ENCODE measurements at places on chromosomes 5 and 9.

DNA sequence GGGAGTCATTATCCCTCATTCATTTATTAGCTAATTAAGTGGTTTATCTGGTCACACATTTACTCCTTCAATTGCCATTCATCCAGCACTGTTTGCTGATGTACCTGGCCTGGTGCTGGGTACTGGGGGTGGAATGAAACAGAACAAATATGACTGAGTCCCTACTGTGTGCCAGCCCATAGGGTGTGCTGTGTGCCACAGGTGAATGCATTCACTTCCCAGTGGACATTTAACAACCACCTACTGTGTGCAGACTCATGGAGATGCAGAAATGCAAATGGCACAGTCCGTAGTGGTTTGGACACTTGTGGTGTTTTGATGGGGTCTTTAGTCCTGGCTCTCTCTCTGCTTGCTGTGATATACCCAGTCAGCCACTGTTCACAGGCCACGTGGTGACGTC is 10.5 kb downstream of the NEK6 start:
- no peak for DNase-seq

- DNase-seq = no peak
Observed at GRCh38 chr9:91150998-91151717, 210.6 kb downstream of the AUH start.

- DNase-seq = no peak
Observed at GRCh38 chr9:134730761-134731496, 89.3 kb downstream of the COL5A1 start.

- DNase-seq = no peak
Observed at GRCh38 chr5:25285136-25285535, 640.4 kb upstream of the CDH10 start.

DNA sequence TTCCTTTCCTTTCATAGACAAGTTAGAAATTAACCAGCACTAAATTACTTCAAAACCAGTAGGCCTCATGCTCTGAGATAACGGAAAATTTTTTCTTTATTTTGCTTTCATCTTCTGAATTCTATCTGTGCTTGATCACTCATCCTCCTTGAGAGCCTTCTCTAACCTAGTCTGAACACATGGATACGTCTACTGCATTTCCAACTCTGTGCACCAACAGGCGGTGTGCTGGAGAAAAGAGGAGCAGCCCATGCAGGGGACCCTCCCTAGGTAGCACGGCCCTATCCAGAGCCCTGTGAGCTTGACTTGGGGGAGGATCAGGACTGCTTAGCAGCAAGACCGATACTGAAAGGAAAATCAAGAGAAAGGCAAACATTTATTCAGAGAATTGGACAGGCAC is 149.8 kb downstream of the AUH start:
- no peak for DNase-seq

DNA sequence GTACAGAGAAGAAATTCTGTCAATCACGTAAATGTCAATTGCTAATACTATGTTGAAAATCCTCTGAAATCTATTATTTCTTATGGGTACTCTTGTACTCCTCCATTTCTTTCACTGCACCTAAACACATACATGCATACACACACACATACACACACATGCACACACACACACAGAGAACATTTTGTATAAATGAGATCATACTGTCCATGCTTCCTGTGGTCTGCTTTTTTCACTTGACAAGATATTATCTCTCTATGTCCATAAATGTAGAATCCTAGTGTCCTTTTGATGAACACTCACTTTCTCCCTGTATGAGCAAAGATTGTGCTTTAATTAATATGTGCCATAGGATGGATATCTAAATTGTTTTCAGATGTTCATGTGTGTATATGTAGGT is 32.7 kb upstream of the TLR4 start:
- DNase-seq = no peak

DNA sequence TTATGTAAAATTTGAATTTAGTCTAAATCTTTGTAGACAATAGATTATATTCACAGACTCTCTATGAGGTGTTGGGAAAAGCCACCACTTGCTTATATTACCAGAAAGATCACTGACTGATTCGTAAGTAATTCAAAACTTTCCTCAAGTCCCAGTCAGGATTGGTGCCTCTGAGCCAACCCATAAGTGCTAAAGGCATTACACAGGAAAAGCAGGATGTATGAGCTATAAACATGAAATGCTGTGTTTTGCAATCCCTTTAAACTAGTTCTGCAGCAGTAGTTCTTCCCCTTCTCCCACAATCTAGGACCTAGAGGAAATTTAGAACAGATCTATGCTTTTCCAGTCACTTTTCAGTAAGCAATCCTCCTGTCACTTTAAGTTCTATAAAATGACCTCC is 48.0 kb downstream of the SHLD3 start:
- no peak for DNase-seq

- DNase-seq = no peak
Observed at GRCh38 chr5:69313428-69313827, 19.2 kb downstream of the CCDC125 start.

DNA sequence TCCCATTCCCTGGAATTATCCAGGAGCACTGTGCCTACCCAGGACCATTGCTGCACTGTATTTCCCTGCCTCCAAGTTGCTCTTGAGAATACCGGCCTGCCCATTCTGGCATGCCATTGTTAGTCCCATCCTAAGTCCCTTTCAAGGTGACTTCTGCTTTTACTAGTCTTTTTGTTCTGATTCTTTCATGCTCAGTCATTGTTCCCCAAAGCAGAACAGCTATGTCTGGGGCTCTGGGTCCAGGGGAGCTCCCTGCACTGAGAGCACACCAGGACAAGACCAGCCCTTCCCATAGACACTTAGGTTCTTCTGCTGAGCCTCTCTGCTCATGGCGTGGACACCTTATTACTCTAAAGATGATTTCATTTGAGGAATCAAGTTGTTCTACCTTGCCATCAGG is 388.9 kb upstream of the KLF4 start:
- no peak for DNase-seq

DNA sequence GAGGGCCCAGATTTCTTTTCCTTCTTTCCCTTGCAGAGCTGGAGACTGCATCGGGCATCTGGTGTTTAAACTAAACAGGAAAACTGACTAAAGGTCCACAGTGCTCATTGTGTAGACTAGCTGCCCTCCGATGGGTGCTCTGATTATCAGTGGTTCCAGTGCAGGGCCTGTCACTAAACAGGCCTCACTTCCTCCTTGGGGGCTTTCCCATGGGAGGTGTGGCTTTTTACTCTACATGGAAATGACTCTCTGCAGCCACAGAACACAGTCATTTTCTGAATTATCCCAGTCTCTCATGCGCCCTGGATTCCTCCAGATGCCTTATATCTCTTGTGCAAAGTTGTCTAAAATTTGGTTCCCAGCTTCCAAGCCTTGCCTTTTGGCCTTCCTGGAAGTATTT is 199.2 kb downstream of the TRIO start:
- no peak for DNase-seq

DNA sequence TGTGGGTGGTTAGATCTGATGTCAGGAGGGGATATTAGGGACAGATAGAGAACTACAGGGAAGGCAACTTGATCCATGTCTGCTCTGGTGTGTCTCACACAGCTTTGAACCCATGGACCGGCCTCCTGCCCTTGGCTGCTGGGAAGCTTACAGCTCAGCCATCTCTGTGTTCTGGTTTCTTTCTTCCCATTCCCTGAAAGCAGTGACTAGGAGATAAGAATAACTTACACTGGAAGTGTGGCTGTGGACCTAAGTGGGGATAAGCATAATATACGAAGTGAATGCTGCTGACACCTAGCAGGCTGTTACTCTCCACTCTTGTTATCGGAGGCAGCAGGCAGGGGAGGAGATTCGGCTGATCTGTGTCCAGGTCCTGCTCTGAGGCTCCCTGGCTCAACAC is 282.3 kb upstream of the TUT7 start:
- no peak for DNase-seq

- DNase-seq = no peak
Observed at GRCh38 chr5:139167063-139167462, 31.1 kb downstream of the SIL1 start.

DNA sequence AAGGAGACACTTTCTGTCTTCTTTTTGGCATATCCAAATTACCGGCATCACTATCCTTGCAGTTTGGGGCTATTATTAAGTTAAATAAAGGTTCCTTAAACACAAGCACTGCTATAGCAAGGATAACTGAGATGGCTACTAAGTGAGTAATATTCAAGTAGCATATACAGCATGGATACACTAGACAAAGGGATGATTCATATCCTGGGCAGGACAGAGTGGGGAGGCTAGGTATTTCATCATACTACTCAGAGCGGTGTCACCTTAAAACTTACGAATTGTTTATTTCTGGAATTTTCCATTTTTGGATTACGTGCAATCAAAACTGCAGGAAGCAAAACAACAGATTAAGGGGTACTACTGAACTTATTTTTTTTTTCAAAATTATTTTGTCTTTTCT is 54.1 kb downstream of the FER start:
- DNase-seq = no peak

GRCh38 chr5:109324351-109324750 is 85.4 kb downstream of the PJA2 start:
- no peak for DNase-seq

GRCh38 chr5:145941096-145941447 is 4.7 kb downstream of the SH3RF2 start:
- DNase-seq = no peak

DNA sequence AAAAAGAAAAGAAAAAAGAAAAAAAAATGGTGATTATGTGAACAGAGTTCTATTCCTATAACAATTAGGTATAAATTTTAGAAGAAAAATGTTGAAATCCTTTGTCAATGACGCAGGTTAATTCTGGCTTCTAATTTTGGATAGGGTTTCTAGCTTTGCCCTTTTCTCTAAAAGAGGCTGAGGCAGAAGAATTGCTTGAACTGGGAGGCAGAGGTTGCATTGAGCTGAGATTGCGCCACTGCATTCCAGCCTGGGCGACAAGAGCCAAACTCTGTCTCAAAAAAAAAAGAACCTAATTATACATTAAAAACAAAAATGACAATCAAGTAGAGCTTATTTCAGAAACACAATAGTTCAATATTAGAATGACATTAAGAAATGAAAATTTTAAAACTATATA is 2.9 kb downstream of the STXBP1 start:
- DNase-seq = no peak

DNA sequence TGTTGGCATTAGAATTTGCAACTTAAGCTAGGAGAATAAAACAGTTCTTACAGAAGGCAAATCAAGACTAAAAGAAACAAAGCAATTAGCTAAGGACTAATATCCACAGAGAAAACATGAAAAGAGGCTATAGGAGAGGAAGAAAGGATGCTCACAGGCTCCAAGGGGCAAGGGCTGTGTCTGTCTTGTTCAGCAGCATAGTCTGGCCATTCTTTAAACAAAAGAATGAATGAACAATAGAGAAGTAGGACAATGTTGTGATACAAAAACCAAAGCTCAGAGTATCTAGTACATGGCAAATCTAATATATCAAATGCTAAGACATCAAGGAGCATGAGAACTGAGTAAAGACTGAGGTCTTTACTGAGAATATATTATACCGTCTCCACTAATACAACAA is 39.5 kb downstream of the PLPP1 start:
- DNase-seq = no peak

GRCh38 chr5:33074548-33074947 is 363.4 kb downstream of the NPR3 start:
- DNase-seq = no peak

- no peak for DNase-seq
Observed at GRCh38 chr5:177176175-177176711, 42.7 kb downstream of the NSD1 start.

DNA sequence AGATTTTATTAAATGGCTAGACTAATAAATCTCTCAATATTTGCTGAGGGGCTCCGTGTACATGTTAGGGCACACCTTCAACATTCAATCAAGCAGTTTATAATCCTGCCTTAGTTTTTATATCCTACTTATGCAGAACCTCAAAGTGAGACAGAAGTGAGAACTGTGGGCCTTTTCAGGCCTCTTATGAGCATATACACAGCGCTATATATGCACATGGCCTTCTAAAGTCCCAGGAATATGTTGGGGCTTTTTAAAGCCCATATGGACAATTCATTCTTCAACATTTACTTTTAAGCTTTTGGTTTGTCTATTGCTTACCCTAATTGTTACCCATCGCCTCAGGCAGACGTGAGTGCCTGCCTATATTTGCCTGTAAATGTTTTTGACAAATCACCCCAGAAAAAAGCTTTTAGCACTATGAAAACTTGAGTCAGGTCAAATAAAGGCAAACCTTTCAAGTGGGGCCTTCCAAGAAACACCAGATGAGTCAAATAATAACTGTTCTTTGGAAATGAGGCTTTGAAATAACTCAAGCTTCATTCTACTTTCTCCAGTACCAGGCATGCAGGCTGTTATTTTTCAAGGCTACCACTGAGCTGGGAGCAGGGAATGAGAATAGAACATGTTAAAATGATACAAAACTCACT is 58.2 kb downstream of the ESM1 start:
- DNase-seq = no peak

GRCh38 chr5:39652036-39652435 is 227.3 kb upstream of the DAB2 start:
- DNase-seq = no peak

DNA sequence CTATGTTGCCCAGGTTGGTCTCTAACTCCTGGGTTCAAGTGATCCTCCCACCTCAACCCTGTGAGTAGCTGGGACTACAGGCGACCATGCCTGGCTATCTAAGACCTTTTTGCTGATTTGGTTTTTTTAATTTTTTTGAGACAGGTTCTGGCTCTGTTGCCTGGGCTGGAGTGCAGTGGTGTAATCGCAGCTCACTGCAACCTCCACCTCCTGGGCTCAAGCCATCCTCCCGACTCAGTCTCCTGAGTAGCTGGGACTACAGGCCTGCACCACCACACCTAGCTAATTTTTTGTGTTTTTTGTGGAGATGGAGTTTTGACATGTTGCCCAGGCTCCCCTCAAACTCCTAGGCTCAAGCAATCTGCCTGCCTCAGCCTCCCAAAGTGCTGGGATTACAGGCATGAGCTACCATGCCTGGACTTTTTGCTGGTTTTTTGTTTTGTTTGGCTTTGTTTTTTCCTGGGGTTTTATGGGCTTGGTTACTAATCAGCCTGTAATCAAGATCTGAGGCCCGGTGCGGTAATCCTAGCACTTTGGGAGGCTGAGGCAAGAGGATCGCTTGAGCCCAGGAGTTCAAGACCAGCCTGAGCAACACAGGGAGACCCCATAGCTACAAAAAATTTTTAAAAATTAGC is 3.6 kb downstream of the CYSTM1 start:
- no peak for DNase-seq

- DNase-seq = no peak
Observed at GRCh38 chr5:179417016-179417415, 71.8 kb upstream of the ADAMTS2 start.

GRCh38 chr9:104386425-104387069 is 117.5 kb upstream of the OR13F1 start:
- peak; percentile 39 for DNase-seq

- DNase-seq = no peak
Observed at GRCh38 chr5:73178265-73178664, 5.3 kb downstream of the TMEM174 start.

Data from retina (tissue), 1 donor.